ENCODE measurements at places on chromosomes 3 and 15.

DNA sequence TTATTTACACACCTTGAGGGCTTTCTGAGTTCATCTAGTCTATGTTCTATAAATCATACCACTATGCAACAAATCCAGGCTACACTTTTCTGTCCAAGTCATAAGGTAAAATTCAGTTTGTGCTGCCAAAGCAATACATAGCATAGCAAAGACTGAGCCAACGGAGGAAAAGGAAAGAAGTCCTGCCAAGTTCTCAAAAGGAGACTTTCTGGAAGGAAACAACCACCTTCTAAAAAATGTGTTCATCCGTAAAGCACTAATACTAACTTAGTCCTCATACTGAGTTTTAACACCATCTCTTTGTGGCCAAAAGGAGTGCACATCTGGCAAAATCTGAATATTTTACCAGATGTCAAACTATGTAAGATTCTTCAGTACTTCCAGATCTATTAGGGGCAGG lies 620.2 kb downstream of the RBMS3 start:
- no peak for DNase-seq

GRCh38 chr3:170259907-170260306 lies 37.7 kb downstream of the PRKCI start:
- no peak for DNase-seq

DNA sequence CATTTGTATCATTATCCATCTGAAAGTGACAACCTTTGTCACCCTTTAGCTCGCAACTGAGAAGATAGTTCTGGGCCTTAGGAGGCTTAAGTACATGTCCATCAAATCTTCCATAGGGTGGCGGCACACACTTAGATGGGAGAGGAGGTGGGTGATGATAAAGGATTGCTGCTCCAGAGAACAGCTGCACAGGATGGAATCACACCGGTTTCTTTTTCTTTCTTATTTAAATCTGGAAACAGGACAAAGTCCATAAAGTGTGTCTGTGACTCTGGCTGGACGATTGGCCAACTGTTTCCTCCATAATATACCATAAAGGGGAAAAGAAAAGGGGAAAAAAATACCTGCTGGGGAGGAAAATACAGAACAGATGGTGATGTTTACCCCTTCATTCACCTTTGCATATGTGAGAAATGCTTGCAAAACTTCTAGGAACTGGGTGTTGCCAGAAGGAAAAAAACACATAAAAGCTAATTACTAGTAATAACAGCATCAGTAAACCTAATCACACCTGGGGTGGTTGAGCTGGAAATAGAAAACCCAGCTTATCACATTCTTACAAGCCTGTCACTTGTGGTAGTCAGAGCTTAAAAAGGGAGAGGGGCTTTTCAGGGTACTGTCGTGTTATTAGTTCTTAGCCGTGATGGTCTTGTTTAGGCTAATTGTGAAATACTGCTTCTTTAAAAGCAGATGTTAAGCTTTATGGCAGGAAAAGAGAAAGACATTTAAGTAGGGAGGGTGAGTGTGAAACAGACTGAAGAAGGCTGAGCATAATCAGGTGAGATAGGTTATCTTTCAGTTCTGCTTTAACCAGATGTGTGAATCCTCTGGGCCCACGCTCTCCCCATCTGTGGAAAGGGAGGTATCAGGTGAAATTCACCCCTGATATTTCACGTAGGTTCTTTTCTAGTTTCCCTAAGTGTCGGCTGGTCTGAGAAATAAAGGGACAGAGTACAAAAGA lies 16.7 kb downstream of the C2CD4A start:
- DNase-seq, result no peak

DNA sequence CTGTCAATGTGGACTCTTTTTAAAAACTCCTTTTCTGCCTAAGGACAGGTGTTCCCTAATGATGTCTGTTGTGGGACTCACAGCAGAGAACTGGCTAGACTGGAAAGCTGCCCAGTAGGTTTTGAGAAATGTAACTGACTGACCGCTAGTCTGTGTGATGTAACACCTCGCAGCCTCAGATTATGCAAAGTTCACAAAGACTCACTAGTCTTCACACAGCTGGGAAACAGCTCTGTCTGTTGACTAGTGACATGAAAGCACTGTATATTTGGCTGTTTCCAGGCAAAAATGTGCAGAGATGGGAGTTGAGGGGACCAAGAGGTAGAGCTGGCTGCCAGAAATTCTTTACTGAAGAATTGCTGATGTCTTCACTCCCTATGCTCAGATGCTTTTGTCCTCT lies 10.3 kb downstream of the PDZRN3 start:
- DNase-seq, result no peak

GRCh38 chr15:39770748-39771689 lies 11.6 kb downstream of the FSIP1 start:
- peak; percentile 81 for DNase-seq

DNA sequence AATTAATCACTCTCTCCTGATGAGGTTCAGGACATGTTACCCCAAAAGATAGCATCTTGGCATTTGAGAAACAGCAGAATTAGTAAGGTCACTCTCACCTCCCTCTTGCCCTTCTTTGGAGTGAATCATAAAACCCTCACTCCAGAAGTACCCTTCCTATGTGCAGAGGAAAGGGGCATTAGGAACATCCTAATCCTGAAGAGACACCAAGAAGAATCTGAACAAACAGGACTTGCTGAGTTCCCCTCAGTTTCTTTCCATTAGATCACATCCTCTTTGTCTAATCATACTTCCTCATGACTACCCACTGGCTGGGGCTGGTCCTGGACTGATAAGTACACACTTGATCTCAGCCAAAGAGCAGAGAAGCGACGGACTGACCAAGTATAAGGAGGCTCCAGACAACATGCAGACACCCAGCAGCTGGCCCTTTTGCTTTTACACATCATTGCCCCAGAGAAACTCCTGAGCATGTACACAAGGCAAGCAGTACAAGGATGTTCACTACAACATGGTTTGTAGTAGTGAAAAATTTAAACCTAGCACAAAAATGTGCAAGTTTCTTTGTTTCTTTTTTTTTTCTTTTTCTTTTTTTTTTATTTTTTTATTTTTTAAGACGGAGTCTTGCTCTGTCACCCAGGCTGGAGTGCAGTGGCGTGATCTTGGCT lies 15.0 kb upstream of the TM6SF1 start:
- DNase-seq, result no peak
